ENCODE measurements at places on chromosomes 6 and 20.
A peak's percentile ranks its signal among the peaks of the same experiment; 100 is the strongest.

- DNase-seq = no peak
Observed at GRCh38 chr6:149334682-149335160, 17.2 kb downstream of the TAB2 start.

GRCh38 chr6:46491201-46491627 is at the start of gene RCAN2:
Gene RCAN2, minus strand, starts transcription at chr6:46491449.
- DNase-seq = peak; percentile 25

GRCh38 chr20:48689388-48689787 is 138.4 kb downstream of the PREX1 start:
- no peak for DNase-seq

DNA sequence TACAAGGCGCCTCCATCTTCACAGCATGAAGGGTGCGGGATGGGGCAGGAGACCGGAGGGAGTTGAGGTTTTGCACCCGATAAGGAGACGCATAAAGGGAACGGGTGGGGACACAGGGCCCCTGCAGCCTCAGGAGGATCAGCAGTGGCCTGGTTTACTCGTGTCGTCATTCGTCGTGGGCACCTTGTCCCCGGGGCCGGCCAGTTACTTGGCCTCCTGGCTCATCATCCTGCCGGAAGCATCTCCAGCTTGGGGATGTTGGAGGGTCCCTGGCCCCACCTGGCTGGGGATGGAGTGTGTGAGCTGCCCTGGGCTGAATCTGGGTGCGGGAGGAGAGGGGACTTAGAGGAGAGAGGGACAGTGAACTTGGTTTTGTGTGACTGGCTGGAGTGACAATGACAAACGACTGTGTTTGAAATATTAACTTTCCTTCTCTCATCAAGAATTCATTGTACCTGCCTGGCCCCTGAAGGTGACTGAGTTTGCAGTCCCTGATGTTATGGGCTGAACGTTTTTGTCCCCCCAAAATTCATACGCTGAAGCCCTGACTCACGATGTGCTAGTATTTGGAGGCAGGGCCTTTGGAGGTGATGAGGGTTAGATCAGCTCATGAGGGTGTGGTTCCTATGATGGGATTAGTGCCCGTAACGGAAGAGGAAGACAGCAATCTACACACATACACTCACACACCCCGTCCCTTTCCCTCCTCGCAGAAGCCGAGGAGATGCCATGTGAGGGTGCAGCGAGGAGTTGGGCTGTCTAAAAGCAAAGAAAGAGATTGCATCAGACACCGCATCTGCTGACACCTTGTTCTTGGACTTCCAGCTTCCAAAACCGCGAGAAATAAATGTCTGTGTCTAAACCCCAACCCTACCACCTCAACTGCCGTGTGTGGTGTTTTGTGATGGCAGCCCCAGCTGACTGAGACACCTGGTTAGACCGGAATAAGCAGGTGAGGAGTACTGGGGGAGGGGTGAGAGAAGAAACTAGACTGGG is 65.0 kb upstream of the MAP3K4 start:
- DNase-seq = no peak

- DNase-seq = no peak
Observed at GRCh38 chr6:75423386-75423785, 70.2 kb downstream of the FILIP1 start.

GRCh38 chr6:30781743-30782424 is 37.5 kb upstream of the IER3 start:
- DNase-seq = peak; percentile 59

- DNase-seq = no peak
Observed at GRCh38 chr6:1586256-1586655, 23.5 kb upstream of the FOXC1 start.

- no peak for DNase-seq
Observed at GRCh38 chr20:50694379-50695134, 3.2 kb upstream of the RIPOR3 start.

GRCh38 chr6:43276577-43277305 is 21.3 kb upstream of the SLC22A7 start:
- DNase-seq = no peak

GRCh38 chr6:69061066-69061465 is 426.0 kb downstream of the ADGRB3 start:
- no peak for DNase-seq

DNA sequence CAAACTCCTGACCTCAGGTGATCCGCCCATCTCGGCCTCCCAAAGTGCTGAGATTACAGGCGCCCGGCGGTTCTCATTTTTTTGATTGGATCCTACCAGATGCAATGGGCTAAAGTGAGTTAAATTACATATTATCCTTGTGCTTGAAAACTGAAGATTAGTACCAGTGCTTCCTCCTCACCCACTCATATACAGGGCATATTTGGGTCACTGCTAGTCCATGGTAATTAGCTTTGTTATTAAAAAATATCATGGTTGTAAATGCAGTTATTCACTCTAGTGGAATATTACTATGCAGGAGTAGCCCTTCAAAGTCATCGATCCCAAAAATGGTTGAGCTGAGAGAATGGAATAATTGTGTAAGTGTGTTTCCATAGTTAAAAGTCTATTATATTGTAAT is 26.5 kb downstream of the ZNF292 start:
- DNase-seq = no peak

DNA sequence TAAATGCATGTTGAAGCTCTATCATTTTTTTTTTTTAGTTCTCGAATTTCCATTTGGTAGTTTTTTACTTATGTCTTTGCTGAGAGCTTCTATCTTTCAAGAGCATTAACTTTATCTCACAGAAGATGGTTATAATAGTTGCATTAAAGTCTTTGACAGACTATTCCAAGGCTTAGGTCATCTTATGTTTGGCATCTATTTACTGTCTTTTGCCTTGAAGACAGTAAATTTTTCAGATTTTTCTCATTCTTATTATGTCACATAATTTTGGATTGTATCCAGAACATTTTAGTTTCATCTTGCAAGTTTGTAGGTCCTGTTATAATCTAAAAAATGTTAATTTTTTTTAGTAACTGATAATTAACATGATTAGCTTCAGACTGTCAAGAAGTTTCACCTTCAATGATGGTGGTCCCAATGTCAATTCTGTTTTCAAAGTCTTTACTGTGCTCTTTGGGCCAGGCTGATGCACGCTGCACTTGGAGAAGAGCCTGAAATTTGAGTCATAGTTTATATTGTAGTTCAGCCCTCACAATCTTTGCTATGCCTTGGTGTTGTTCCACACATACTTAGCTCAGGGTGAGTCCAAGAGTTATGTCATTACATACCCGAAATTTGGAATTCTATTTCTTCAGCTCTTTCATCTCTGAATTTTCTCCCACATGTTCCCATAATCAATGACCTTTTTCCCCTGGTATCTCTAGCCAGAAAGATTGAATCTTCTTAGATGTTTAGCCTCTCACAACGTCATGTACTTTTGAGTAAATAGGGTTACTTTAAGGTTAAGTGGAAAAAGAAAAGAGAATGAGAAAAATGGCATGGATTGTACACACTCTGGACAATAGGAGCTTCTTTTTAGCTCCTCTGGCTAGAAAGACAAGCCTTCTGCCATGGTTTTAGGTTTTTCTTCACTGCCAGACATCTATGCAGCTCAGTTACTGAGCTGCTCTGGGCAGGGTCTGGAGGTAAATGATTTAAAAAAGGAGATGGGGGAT is 110.3 kb upstream of the BTBD3 start:
- no peak for DNase-seq

DNA sequence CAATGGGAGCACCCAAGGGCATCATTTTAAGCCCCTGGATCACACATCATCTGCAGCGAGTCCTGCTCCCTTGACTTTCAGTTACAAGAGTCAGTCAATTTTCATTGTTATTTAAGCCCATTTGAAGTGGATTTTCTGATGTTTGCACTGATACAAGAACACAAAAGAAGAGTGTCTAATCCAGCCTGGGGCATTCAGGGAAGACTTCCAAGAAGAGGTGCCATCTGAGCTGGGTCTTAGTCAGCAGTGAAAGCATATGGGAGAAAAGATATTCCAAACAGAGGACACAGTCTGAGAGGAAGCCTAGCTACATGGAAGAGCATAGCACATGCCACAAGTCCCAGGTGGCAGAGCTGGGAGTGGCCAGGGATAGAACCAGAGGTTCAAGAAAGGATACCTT is 10.4 kb upstream of the FOXP4 start:
- no peak for DNase-seq

- DNase-seq = no peak
Observed at GRCh38 chr6:120954111-120954510, 380.2 kb downstream of the TBC1D32 start.

- DNase-seq = no peak
Observed at GRCh38 chr20:34388000-34388399, 24.9 kb downstream of the ITCH start.

DNA sequence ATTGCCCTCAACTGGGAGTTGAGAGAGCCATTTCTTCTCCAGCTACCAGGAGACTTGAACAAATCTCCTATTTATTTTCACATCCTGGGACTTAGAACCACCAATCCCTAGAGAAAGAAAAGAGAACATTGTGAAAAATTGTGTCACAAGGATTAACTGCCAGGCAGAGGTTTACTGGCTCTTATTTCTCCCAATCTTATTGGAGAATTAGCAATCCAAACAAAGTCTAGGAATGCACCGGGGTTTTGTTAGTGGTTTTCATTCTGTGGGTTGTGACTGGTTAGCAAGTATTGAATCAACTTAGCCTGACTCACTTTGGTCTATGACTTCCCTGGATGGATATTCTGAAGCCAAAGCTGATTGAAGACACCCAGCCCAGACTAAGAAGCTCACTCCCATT is 21.2 kb upstream of the ENPP5 start:
- DNase-seq = no peak

DNA sequence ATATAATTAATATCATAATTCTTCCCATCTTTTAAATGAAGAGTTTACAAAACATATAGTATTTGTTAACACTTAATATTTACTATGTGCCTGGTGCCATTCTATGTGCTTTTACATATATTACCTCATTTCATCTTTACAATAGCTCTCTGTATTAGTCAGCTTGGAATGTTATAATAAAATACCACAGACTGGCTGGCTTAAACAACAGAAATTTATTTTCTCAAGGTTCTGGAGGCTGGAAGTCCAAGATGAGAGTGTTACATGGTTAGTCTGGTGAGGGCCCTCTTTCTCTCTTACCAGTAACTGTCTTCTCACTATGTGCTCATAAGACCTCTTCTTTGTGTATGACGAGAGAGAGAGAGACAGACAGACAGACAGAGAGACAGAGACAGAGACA is 110.2 kb downstream of the NKAIN2 start:
- DNase-seq = no peak

DNA sequence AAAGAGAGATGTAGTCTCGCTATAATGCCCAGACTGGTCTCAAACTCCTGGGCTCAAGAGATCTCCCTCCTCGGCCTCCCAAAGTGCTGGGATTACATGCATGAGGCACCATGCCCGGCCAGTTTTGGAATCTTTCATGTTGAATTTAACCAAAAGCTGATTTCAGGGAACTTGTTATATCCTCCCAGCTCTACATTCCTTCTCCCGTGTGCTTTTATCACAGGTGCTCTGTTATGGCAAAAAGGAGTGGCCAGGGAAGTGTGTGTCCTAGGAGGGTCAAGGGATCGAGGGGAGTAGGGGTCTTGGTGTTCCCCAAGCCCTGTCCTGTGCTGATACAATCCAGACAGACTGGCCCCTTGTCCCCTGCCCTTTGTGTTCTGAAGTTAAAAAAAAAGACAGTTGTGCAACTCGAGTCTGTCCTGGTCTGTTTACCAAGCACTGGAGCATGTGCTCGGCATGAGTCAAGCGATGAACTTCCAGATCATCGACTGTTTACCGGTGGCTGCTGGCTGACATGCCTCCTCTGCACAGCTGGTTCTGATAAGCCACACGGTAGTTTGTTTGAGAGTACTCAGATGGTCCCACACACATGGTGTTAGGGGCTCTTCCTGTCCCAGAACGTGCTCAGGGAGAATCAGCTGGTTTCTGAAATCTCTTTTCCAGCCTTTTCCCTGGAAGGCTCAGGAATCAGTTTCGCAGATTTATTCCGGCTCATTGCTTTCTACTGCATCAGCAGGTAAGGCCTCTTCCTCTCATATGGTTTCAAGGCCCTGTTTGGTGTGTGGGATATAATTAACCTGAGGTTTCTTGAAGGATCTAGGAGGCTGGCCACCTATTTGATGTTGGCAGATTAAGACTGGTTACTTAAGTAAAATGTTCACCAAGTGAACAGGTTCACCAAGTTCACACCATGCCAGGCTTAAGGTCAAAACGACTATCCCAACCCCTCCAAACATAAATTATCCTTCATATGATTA is 52.6 kb upstream of the NAA20 start:
- no peak for DNase-seq

DNA sequence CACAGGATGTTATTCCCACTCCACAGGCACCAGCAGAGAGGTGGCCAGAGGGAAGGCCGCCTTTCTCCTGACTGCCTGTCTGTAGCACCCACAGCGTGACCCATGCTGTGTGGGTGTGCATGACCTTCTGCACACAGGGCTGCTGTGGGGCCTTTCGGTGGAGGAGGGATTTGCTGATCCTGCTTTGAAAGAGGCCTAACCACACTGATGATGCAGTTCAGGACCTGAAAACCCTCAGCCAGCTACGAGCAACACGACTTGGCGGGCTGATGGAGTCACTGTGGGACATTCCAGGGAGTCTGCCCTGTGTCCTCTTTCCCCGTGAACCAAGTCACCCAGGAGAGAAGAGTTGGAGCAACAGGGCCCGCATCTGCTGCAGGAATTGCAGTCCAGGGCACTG is 49.1 kb downstream of the SYTL3 start:
- peak; percentile 45 for DNase-seq

DNA sequence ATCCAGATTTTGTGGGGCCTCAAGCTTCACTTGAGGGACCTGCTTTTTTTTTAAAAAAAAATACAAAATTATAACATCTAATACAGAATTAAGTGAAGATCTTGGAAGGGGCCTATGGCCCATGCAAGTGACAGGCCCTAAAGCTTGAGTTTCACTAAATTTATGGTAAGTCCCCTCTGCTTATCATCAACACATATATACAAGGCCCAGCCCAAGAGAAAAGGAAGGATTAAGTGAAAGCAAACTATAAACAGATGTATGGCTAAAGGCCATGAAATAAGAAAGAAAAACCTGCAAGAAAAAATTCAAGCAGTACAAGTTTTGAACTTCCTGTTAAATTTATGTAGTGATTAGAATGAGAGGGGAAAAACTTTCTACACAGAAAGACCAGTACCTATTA is 86.8 kb downstream of the CDC40 start:
- no peak for DNase-seq

DNA sequence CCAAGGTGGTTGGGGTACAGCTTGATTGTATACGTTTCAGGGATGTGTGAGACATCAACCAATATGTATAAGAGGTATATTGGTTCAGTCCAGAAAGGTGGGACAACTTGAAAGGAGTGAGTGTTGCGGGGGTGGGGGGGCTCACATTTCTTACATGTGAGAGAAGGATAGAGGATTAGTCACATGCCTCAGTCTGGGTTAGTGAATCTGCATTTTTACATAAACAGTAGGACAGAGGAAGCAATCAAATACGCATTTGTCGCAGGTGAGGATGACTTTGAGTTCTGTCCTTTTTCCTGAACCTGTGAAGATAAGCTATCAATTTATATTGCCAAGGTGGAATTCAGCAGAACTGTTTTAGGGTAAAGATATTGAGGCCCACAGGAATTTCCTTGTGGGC is 42.1 kb upstream of the TBC1D32 start:
- no peak for DNase-seq

GRCh38 chr20:25197183-25197869 is 1.8 kb downstream of the ENTPD6 start:
- no peak for DNase-seq

- DNase-seq = no peak
Observed at GRCh38 chr6:159045801-159046200, 1.0 kb upstream of the TAGAP start.

GRCh38 chr6:155378276-155378675 is 64.0 kb upstream of the TFB1M start:
- no peak for DNase-seq

- peak; percentile 19 for DNase-seq
Observed at GRCh38 chr20:63857764-63858392, 3.4 kb upstream of the ABHD16B start.

- DNase-seq = no peak
Observed at GRCh38 chr6:165922309-165922794, 245.3 kb downstream of the TBXT start.

All from activated CD4-positive, alpha-beta T cell treated with anti-CD3 and anti-CD28 coated beads, Interleukin-2, amount 50 U/mL, for 48 hours (primary cell).